GM12891 (cell line): ENCODE measurements at places on chromosomes 16 and 17.
A peak's percentile ranks its signal among the peaks of the same experiment; 100 is the strongest.

DNA sequence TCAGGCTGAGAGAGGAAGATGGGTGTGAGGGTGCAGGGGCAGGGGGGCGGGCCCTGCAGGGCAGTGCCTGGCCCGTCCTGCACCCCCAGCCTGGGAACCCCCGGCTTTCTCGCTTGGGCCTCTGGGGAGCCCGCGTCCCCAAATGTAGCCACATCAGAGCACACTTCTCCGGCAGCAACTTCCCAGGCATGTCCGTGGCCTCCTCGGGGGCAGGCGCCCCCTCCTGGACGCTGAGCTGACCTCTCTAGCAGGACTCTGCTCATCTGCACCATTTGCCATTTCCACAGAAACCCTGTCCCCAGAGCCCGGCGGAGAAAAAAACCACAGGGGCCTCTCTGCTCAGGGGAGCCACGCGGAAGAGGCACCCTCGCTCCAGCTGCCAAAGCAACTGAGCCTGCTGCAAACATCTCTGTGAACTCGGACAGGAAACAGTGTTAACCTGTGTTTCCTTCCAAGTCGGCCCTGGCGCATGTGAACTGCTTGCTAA is 63.4 kb downstream of the KLHDC4 start:
- peak; percentile 86 for DNase-seq

GRCh38 chr17:75637551-75637950 is 4.3 kb downstream of the SMIM5 start:
- no peak for DNase-seq

DNA sequence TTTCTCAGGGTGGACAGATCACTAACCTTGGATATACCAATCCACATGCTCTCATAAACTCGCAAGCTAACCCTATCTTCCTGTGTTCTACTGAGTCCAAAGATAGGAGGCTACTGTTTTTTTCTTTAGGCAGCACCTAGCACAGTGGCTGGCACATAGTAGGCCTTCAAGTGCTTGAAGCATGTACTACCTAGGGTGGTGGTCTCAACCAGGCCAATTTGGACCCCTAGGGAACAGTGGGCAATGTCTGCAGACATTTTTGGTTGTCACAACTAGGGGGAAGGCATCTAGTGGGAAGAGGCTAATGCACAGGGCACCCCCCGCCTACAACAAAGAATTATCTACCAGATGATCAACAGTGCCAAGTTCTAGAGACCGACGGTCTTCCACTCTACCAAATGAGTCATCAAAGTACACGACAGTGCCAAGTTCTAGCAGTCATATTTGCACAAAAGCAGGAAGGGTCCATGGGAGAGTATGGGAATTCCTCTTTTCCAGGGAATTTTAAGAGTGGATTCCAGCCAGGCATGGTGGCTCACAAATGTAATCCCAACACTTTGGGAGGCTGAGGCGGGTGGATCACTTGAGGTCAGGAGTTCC is 390.3 kb downstream of the SLC39A11 start:
- no peak for DNase-seq

- no peak for DNase-seq
Measured at GRCh38 chr16:70743791-70744190, 57.2 kb downstream of the VAC14 start.

GRCh38 chr17:57308543-57309186 is 52.3 kb downstream of the MSI2 start:
- DNase-seq = no peak

- DNase-seq = no peak
Measured at GRCh38 chr16:52318302-52319009, 228.5 kb downstream of the TOX3 start.

DNA sequence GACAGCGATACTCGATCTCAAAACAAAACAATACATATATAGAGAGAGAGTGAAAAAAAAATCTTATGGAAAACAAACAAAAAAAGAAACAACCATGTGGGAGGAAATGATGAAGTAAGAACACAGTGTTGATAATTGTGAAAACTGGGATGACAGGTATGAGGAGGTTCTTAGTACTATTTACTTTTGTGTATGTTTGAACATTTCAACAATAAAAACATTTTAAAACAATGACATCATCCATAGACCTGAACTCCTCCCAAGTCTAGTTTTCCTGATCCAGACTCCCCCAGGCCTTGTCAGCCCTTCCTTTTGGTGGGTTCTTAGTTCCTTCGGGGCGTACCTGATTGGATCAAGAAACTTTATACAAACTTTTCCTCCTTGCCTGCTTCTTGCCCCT is 51.7 kb downstream of the CCDC42 start:
- no peak for DNase-seq
